ENCODE measurements at places on chromosomes 12 and 14. TPM values are rescaled to one million over a fixed set of nuclear protein-coding genes. Genes with fewer than 3 reads are reported as not detected.

Gene AQP2
- not detected for total RNA-seq

Gene C1QL4
- not detected for total RNA-seq

Gene GPR84
- total RNA-seq: 0.99 TPM

Gene MYL6
- total RNA-seq: 784 TPM

Gene C12orf56
- 0.17 TPM for total RNA-seq

Gene ZC3H10
- total RNA-seq: 8.7 TPM

Gene LRP1
- 3.8 TPM for total RNA-seq

Gene HSP90B1
- 429 TPM for total RNA-seq

Gene BIN2
- 216 TPM for total RNA-seq

Gene RAB5B
- total RNA-seq: 57.0 TPM

Gene RNASE7
- not detected for total RNA-seq

Gene DBX2
- total RNA-seq: not detected

Gene PITPNM2
- total RNA-seq: 47.9 TPM

Gene GCH1
- 46.0 TPM for total RNA-seq

Gene GRIP1
- total RNA-seq: 2.4 TPM

Gene CLEC7A
- 3.2 TPM for total RNA-seq

Gene IL22
- 5.6 TPM for total RNA-seq

Gene PRMT5
- total RNA-seq: 22.8 TPM

Gene AQP5
- not detected for total RNA-seq

Gene EIF2S3B
- 0.50 TPM for total RNA-seq

Gene JDP2
- total RNA-seq: 0.86 TPM

Gene TNFRSF1A
- total RNA-seq: 22.4 TPM

Gene KCNC2
- total RNA-seq: not detected

Gene DEPDC4
- total RNA-seq: not detected

Gene LRRC10
- total RNA-seq: not detected

Gene ACOT6
- total RNA-seq: not detected

Gene TBX3
- 0.10 TPM for total RNA-seq

Gene TPPP2
- not detected for total RNA-seq

Gene CABP1
- not detected for total RNA-seq

Gene FAM222A
- 1.3 TPM for total RNA-seq

Gene ANP32D
- total RNA-seq: not detected

Gene ESPL1
- total RNA-seq: 0.83 TPM

Gene SERPINA5
- total RNA-seq: not detected
